NCI-H226 (cell line): ENCODE measurements at places on chromosomes 11 and 22.

GRCh38 chr11:104653407-104653806 lies 244.9 kb downstream of the CASP12 start:
- no peak for DNase-seq

DNA sequence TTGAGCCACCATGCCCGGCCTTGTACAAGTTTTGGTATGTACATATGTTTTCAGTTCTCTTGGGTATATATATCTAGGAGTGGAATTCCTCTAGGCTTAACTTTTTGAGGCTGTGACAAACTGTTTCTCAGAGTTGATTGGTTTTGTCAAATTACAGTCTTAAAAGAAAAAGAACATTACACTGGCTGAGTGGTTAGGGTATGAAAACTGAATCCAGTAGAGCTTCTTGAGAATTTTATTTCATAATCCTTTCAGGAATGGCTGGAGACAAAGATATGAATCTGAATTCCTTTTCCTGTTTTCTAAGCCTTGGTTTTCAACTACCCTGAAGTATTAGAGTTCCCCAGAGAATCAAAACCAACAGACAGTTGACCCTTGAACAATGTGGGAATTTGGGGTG lies 6.5 kb downstream of the METTL15 start:
- no peak for DNase-seq

DNA sequence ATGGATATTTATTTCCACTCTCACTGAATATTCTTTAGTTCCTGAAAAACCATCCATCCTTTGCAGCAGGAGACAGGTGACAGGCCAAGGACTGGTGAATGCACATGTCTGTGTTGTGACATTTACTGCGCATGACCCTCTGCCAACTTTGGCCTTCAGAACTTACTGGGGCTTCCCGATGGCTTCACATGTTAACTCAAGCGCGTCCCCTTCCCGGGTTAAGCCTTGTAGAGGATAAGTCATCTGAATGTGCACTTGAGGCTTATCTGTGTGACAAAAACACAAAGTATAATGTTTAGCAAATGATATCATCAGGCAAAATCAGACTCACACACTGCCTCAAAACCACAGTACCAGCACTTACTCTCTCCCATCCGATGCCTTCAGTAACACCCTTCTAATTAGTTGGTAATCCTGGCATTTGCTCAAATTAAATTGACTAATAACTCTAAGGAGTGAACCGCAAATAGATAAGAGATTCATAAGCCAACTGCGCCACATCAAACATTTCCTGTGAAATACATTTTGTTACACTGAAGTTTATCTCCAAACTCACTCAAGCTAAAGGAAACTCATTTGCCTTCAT lies 286.4 kb downstream of the CADM1 start:
- no peak for DNase-seq

- no peak for DNase-seq
These were observed 29.3 kb upstream of the CSNK1E start for GRCh38 chr22:38346506-38346905.
